ENCODE measurements at places on chromosomes 2 and 18. TPM values are rescaled to one million over a fixed set of nuclear protein-coding genes. Genes with fewer than 3 reads are reported as not detected.

Gene OSBPL6
- total RNA-seq, result 3.2 TPM

Gene FER1L5
- 0.28 TPM for total RNA-seq

Gene SCYGR4
- not detected for total RNA-seq

Gene GALNT14
- total RNA-seq, result not detected

- no peaks in the 10 kb centered on the region for H3K36me3 ChIP-seq
- no peaks in the 10 kb centered on the region for H3K27me3 ChIP-seq
- DNase-seq, result no peak
- H3K4me3 ChIP-seq, result peak overlapping the region; percentile 59
- peak overlapping the region; percentile 48 for H3K27ac ChIP-seq
Measured at GRCh38 chr2:197704434-197705120, 592 bp upstream of the MARS2 start.

GRCh38 chr2:205681401-205682238, 681 bp upstream of the NRP2 start:
- H3K36me3 ChIP-seq, result no peaks in the 10 kb centered on the region
- peaks cover 4% of the 10 kb centered on the region for H3K4me1 ChIP-seq
- H3K4me3 ChIP-seq, result peak overlapping the region; percentile 90
- no peaks in the 10 kb centered on the region for H3K27me3 ChIP-seq
- peak overlapping the region; percentile 75 for H3K27ac ChIP-seq

GRCh38 chr2:222297600-222297935, 1.2 kb downstream of the PAX3 start:
- DNase-seq, result no peak
- H3K4me3 ChIP-seq, result no peak overlapping the region
- H3K36me3 ChIP-seq, result no peaks in the 10 kb centered on the region
- H3K27ac ChIP-seq, result no peak overlapping the region
- no peaks in the 10 kb centered on the region for H3K4me1 ChIP-seq

DNA sequence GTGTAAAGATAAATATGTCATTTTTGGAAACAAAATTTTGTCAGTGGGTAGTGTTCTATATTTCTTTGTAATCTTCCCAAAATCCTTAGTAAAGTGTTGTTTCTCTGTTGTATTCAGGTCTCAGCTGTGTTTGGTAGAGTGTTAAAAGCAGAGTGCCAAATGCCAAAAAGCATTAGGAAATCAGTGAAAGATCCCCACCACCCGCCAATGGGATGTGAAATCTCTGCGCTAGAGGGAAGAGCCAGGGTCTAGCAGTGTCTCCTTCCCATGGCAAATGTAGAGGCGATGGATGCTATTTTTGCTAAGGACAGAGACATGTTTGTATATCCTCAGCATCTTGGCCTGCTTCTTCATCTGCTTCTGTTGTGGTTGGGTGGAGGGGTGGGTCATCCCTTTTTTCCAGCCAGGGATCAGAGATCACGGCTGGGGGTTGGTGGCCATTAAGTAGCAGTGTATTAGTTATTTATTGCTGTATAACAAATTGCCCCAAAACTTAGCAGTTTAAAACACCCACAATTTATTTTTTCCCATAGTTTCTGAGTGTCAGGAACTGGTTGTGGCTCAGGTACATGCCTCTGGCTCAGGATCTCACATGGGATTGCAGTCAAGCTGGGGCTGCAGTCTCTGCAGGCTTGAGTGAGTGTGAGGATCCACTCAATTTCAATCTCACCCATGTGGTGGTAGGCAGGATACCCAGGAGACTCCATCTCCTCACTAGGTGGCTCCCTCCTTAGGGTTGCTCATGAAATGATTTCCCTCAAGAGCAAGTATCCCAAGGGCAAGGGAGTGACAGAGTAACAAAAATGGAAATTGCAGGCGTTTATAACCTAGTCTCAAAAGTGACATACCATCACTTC, 211.9 kb downstream of the MYCN start:
- H3K27ac ChIP-seq, result no peak overlapping the region
- no peaks in the 10 kb centered on the region for H3K36me3 ChIP-seq

DNA sequence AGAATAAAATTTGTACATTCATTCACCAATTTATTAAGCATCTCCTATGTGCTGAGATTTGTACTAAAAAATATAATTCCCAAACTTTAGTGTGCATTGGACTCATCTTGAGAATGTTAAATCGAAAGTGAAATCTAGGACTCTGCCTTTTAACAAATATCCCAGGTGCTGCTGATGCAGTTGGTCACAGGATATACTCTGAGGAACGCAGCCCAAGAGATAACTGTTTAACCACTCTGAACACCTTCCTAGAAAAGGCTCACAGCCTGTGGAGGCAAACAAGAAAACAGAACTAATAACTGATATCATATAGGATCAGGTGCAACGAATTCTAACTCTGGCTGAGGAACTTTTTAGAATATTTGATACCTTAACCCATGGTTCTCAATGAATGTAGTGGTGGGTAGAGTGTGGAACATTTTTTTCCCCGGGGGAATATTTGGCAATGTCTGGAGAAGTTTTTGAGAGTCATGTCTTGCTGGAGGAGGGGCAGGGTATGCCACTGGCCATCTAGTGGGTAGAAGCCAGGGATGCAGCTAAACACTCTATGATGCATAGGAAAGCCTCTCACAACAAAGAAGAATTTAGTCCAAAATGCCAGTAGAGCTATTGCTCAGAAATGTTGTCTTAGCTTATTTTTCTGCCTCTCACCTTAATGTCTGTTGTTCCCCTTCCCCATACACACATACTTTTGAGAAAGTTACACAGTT, 96.5 kb downstream of the EHBP1 start:
- H3K27me3 ChIP-seq, result no peaks in the 10 kb centered on the region
- peak; percentile 8 for DNase-seq
- H3K4me1 ChIP-seq, result no peaks in the 10 kb centered on the region

DNA sequence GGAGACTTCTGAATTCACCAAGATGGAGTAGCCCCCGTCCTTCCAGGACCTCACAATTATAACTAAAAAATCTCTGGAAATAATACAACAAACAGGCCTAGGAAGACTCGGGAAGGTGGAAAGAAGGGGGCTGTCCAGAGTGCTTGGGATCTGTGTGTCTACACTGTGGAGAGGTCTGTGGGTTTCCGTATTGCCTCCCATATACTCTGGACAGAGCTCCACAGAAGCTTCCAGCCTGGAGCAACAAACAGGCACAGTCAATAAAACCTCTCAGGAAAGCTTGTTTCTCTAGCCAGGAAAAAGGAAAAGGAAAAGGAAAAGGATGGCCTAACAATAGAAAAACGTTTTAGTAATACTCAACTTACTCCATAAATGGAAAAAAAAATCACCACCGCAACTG, 655.9 kb downstream of the DSC3 start:
- no peak for DNase-seq
- no peak overlapping the region for H3K4me3 ChIP-seq
- no peaks in the 10 kb centered on the region for H3K4me1 ChIP-seq
- H3K36me3 ChIP-seq, result no peaks in the 10 kb centered on the region
- H3K27ac ChIP-seq, result no peak overlapping the region

GRCh38 chr2:24913911-24914310, 6.1 kb downstream of the ADCY3 start:
- no peak overlapping the region for H3K27ac ChIP-seq
- peaks cover 31% of the 10 kb centered on the region for H3K4me1 ChIP-seq
- H3K36me3 ChIP-seq, result peaks cover 16% of the 10 kb centered on the region
- no peak for DNase-seq

DNA sequence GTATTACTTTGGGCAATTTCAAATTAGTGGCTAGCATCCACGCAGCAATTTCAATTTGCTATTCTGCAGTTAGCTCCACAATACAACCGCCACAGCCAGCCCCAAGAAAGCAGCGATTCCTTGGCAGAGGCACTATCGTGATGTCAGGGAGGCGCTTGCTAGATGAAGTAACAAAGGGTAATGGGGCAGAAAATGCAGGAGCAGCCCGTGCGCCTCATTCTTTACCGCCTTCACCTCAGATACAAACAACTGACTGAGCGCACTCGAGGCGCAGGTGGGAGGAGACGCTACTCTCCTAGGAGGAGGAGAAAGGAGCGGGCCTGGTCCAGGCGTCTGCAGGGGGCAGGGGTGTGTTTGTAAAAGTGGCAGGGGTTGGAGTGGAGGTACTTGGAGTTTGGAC, 76.9 kb upstream of the ASB18 start:
- peaks cover 2% of the 10 kb centered on the region for H3K27me3 ChIP-seq
- no peak overlapping the region for H3K27ac ChIP-seq
- no peak for DNase-seq
- H3K4me1 ChIP-seq, result no peaks in the 10 kb centered on the region
- no peaks in the 10 kb centered on the region for H3K36me3 ChIP-seq

DNA sequence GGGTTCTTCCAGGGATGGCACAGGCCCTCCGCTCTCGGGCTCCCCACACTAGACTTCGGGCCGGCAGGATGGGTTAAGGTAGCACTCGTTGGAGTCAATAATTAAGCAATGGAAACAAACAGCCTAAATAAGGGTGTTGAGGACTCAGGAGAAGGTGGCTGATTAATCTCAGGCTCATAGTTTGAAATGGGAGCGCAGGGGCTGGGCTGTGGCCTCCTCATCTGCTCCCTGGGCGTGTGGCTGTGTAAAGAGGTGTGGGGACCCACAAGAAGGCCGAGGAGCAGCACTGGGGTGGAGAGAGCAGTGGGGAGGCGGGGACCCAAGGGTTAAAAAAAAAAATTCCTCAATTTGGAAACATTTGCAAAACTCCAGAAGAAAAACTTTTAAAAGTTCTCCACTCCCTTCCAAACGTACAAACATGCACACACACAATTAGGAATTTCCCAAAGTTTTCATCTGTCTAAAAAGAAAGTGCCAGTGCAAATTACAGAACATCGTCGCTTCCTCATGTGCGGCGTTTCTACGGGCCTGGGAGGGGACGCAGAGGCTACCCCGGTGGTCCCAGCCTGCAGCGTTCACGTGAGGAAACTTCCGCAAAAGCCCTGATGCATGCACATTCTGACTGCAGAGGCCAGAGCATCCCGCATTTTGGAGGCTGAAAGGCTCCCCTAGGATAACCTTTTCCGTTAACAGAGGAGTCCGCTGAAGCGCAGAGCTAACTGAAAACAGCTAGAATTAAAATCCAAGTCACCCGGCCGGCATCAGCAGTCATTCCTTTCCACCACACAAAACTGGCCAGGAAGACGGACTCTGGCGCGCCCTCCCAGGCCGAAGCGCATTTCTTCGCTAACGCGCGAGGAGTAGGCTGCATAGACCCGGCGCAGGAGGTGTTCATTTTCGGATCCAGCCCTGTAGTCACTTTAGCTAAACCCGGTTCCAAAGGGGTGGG, 1.0 kb upstream of the TUBB6 start:
- peak overlapping the region; percentile 84 for H3K27ac ChIP-seq
- DNase-seq, result peak; percentile 76
- H3K36me3 ChIP-seq, result peaks cover 19% of the 10 kb centered on the region
- no peaks in the 10 kb centered on the region for H3K27me3 ChIP-seq
- H3K4me3 ChIP-seq, result peak overlapping the region; percentile 96

DNA sequence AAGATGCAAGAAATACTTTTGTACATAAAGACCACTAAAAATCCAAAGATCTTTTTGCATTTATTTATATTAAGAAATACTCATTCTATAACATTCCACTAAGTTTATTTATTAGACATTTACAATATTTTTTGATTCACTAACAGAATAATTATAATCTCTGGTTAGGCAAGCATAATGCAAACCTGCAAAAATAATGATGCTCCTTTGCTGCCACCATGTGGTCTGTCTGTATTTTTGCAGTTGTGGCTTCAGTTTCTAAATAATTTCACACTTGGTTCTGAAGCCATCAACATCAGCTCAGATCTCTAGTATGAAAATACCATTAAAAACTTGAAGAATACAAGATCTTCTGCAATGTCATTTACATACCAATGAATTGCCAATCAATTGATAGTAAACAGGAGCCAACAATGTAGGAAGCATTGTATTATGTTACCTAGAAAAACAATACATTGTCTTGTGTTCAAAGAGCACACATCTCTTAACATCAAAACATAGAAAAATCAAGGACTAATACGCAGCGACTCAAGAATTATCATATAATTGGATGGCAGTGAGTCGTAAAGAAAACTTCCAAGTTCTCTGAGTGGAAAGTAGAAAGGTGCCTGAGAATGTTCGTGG, 28.8 kb upstream of the WDR75 start:
- H3K36me3 ChIP-seq, result no peaks in the 10 kb centered on the region
- H3K4me3 ChIP-seq, result no peak overlapping the region
- H3K27me3 ChIP-seq, result no peaks in the 10 kb centered on the region
- H3K4me1 ChIP-seq, result peaks cover 14% of the 10 kb centered on the region
- peak; percentile 74 for DNase-seq
- H3K27ac ChIP-seq, result peak overlapping the region; percentile 81

- H3K27me3 ChIP-seq, result peaks cover 37% of the 10 kb centered on the region
- no peaks in the 10 kb centered on the region for H3K4me1 ChIP-seq
- no peak for DNase-seq
- no peak overlapping the region for H3K4me3 ChIP-seq
- H3K36me3 ChIP-seq, result no peaks in the 10 kb centered on the region
- no peak overlapping the region for H3K27ac ChIP-seq
Measured at GRCh38 chr18:8471372-8471771, 137.9 kb upstream of the RAB12 start.

DNA sequence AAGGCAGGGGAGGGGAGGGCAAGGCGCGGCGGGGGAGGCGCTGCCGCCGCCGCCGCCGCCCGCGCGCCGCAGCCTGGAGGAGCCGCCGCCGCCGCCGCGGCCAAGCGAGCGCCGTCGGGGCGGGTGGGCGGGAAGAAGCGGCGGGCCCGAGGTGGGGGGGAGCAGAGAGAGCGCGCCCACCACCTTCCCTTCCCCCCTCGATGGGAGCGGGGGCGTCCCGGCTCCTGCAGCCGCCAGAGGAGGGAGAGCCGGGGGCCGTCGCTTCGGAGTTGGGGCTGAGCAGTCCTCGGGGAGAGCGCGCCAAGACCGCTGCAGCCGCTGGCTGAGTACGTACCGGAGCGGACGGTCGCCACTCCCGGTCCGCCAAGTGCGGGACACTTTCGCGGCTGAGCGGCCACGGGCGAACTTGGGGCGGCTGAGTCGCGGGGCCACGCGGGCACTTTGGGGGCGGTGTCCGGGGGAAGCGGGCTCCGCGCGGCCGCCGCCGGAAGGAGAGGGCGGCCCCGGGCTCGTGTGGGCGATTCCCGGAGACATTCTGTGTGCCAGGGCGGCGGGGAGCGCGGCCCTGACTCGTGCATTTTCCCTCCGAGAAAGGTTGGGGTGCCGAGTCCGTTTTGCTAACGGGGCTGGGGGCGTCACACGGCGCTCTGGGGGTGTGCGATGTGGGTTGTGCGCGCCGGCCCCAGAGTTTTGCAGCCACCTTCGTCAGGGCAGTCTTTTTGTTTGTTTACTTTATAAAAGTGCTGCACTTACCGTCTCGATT, at the start of gene NAB1:
NAB1 (plus strand) TSS at position 49 of the 763 bp plus-strand sequence. CDS start 10,094 bp downstream, outside the sequence.
- no peaks in the 10 kb centered on the region for H3K27me3 ChIP-seq
- DNase-seq, result peak; percentile 44
- H3K4me3 ChIP-seq, result peak within 1 kb of the TSS; percentile 97
- H3K27ac ChIP-seq, result peak within 1 kb of the TSS; percentile 94

GRCh38 chr18:62073461-62074281, 113.2 kb downstream of the PIGN start:
- H3K4me1 ChIP-seq, result peaks cover 7% of the 10 kb centered on the region
- H3K4me3 ChIP-seq, result no peak overlapping the region
- no peaks in the 10 kb centered on the region for H3K36me3 ChIP-seq
- H3K27ac ChIP-seq, result no peak overlapping the region

All from IMR-90 (cell line).